ENCODE measurements at places on chromosomes 3 and 15.

- DNase-seq: no peak
Observed at GRCh38 chr3:14803101-14803980, 15.4 kb upstream of the FGD5 start.

GRCh38 chr3:132047209-132047608 is 12.4 kb upstream of the CPNE4 start:
- DNase-seq: no peak

DNA sequence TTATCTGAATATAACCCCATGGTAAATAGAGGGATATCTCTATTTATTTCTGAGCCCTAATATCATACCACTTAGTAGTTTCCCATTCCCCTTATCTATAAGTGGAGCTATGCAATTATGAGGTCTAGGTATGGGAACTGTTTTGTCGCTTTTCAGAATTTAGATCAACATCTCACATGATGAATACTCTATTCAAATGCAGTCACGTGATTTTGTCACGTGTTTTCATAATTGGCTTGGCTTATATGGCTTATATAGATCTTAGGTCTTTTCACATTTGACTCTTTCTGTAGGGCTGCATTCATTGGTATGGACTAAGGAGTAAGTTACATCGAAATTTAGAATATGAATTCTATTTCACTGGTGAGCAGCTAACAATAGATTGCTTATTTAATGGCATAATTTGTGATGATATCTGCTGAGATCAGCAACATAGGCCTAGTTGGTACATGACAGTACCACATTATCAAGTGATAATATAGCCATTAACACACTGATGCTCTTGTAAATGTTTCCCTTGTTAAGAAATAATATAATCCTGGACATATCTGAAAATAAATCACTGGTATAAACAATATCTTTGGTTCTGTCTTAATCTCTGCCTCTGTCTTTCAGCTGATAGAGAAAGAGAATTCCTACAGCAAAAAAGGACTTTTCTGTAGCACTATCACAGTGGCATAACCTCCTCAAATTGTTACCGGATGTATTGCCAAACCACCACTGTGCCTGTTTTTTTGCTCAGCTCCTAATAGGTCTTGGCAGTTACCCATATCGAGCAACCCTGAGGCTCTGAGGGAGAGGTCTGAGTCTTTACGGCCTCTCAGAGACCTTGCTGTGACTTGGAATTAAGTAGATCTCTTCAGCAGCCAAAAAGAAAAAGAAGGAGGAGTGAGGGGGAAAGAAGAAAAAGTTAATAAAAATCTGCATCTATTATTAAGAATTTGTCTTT is 357.1 kb downstream of the ZPLD1 start:
- DNase-seq: no peak

- DNase-seq: no peak
Observed at GRCh38 chr3:177196008-177196455, 1.2 kb downstream of the TBL1XR1 start.

GRCh38 chr15:74540161-74540760 is 759 bp upstream of the ARID3B start:
- no peak for DNase-seq

- no peak for DNase-seq
Observed at GRCh38 chr15:100714034-100714748, 111.8 kb downstream of the ASB7 start.

DNA sequence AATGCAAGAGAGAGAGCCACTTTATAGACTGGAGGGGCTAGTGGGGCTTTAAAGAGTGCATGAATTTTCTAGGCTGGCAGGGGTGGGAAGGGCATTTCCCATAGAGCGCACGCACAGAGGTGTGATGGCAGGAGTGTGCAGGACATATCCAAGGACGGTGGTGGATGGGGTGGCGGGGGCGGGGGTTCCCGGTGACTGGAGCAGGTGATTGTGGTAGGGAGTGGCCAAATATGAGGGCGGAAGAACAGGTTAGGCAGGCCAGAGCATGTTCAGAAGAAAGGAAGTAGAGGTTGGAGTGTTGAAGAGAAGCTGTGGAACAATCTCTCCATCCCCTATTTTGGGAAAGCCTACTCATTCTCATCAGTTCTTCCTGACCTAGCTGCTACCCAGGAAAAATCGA is 18.1 kb downstream of the FAM81A start:
- DNase-seq: no peak

GRCh38 chr15:36809380-36809779 is 230.0 kb downstream of the CDIN1 start:
- no peak for DNase-seq

- peak; percentile 71 for DNase-seq
Observed at GRCh38 chr3:14124223-14124614, 451 bp downstream of the CHCHD4 start.

DNA sequence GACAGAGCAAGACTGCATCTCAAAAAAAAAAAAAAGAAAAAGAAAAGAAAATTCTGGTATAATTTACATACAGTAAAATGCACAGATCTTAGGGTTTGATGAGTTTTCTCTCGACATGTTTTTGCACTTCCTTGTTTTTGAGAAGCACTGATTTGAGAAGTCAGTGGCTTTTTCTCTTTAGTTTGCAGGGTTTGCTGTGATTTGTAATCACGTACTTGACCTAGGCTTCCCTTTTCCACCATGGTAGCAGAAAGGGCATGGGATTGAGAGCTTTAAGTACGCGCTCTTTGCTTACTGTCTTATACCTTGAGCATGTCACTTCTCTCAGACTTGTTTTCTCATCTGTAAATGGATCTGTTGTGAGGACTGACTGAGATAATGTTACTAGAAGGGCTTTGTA is 4.1 kb downstream of the VHL start:
- DNase-seq: no peak

DNA sequence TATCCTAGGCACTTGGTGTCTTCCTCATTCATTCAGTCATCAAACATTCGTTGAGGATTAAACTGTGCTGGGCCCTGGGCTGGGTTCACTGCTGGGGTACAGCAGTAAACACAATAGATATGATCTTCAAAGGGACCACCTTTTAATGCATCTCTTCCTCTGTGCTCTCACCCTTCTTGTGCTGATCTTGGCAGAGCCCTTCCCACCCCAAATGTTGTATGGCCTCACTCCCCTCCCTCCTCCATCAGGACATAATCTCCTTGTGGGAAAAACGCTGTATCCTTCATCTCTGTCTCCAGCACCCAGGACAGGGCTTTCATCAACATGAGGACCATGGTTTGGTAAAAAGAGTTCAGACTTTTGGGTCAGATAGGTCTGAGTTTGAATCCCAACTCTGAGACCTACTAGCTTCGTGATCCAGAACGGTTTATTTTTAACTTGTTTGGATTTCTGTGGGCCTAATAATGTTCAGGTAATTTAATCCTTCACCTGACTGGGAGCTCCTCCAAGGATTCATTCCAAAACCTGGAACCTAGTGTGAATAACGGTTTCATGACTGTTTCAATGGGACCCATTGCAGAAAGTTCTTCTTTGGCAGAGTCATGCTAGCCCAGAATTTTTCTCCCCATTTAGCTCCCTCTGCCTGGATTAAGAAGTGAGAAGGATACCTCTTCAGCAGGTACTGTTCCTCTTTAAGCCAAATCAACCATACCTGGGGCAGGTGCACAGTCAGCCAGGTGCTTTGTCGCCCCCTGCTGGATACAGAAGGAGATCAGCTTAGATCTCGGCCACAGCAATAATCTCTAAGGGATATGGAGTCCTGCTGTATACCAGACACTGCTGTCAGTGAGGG is 5.2 kb upstream of the WNT7A start:
- DNase-seq: no peak

- no peak for DNase-seq
Observed at GRCh38 chr15:68639926-68640600, 61.3 kb downstream of the CORO2B start.

DNA sequence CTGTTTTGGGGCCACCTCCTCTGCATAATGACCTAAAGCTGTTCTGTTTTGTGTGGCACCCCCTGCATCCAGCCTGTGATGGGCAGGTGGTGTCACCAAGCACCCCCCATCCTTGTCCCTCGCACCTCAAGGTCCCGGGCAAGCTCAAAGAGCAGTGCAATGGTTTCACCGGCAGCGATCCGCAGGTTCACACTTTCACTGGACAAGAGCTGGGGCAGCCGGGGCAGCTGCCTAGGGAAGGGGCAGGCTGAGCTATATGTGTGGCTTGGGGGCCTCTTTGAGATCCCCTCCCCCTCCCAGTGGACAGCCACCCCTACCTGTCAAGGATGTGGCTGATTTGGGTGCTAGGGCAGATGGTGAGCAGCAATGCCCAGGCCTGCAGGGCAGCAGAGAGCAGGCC is 3.1 kb downstream of the IFRD2 start:
- DNase-seq: no peak

- DNase-seq: no peak
Observed at GRCh38 chr3:120634539-120634938, 38.4 kb downstream of the NDUFB4 start.

GRCh38 chr3:185582236-185582635 is 3.9 kb upstream of the SENP2 start:
- DNase-seq: no peak

DNA sequence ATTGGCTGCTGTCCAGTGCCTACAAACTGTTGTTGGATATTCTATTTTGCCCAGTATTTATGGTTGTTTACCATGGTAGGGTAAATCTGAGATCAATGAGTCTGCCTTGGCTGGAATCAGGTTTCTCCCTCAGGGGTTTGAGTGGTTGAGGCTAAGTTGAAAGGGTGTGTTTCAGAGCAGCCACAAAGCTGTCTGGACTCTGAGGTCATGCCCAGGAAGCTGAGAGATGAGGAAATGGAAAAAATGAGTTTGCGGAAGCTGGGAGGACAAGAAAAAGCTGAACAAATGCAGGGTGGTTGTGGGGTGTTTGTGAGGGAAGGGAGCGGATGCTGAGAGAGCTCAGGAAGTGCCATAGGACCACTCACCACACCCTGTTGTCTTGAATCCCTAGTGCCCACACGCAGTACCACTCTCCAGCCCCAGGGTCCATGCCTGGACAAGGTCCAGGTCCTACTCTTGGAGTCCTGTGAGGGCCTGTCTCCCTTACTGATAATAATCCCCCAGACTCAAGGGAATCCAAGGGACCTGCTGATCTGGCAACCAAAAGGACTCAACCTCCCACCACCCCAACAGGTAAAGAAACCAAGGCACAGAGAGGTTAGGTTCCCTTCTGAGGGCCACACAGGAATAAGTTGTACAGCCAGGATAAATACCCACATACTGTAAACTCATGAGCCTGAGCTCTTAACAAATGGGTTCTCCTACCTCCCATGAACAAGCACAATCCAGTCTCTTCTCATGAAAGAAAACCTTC is 81.6 kb downstream of the PPCDC start:
- no peak for DNase-seq

- DNase-seq: no peak
Observed at GRCh38 chr15:72197460-72198355, at the start of gene GRAMD2A. TSS of gene GRAMD2A (minus strand) at chr15:72197787.

DNA sequence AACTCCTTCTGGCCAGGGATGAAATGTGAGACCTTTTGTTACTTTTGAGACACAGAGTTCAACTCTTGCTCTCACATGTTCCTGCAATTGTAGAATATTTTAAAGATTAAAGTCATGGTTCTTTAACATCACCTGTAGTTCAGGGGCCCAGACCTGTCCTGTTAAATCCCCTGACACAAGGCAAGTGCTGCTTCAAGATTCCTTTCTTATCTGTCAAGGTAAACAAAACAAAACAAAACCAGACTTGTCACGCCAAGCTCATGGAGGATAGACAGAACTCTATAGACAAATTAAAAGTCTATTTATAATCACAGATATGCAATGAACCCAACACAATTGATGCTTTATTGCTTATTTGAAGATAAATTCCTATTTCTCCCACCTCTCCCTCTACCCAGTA is 48.6 kb upstream of the NEDD4 start:
- DNase-seq: no peak

DNA sequence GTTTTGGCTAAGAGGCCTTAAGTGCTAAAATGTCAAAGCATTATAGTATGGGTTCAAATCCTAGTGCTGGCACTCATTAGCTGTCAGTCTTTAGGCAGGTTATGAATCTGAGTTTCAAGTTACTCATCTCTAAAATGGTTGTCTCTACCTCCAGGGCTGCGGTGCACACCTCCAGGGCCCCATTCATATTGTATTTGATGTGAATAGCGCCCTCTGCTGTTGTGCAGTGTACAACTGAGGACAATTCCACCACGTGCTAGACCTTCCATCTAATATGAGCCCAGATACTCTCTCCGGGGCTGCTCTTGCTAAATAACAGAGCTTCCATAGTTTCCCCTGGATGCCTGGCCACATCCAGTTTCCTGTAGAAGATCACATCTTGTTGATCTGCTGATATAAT is 54.3 kb downstream of the OXNAD1 start:
- no peak for DNase-seq

- DNase-seq: no peak
Observed at GRCh38 chr3:14139771-14140170, 14.9 kb downstream of the TMEM43 start.

DNA sequence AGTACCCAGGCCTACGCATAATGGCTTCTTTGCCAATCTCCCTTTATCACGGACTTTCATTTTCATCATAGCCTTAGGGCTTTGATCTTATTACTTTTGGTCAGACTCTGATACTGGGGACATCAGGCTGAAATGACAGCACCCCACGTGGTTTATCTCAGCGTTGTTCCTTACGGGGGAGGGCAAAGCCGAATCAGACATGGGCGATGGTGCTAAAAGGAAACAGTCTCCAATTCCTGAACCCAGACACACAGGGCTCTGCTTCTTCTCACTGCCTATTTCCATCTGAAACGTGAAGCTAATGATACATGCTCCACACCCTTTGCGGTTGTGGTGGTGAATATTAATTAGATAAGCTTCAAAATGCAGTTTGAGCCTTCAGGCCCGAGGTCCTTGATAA is 59.4 kb upstream of the CD47 start:
- DNase-seq: no peak

GRCh38 chr3:63555767-63556166 is 96.7 kb upstream of the SNTN start:
- no peak for DNase-seq

- DNase-seq: no peak
Observed at GRCh38 chr3:30886888-30887287, 7.6 kb downstream of the GADL1 start.

- DNase-seq: no peak
Observed at GRCh38 chr15:97654481-97655076, 305.9 kb upstream of the ARRDC4 start.

DNA sequence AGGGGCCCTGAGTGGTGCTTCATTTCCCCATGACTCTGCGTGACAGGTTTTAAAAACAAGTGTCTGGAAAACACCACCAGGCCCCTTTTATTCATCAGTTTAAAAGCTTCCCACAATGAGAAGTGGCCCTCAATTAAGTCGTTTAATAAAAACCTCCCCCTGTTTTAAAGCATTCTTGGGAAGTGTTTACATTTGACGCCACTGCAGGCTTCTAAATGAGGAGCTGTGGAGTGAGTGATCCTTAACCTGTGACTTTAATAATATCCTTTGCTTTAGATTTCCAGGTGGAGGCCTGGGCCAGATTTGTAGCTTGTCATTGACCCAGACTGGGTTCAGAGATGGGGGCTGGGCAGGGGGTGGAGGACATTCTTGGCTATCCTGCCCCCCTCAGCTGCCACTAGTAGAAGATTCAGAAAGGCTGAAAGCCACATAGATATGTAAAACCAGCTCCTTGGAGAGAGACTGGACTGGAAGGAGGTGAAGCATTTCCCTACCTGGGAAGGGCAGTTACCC is 11.3 kb downstream of the CGNL1 start:
- no peak for DNase-seq

GRCh38 chr15:101162701-101163483 is 89.0 kb downstream of the CHSY1 start:
- peak; percentile 4 for DNase-seq
